ENCODE measurements at places on chromosomes 5 and 9. TPM values are rescaled to one million over a fixed set of nuclear protein-coding genes. Genes with fewer than 3 reads are reported as not detected.

- DNase-seq = no peak
- H3K27ac ChIP-seq = no peak overlapping the region
- H3K36me3 ChIP-seq = no peaks in the 10 kb centered on the region
- H3K4me1 ChIP-seq = no peaks in the 10 kb centered on the region
- no peak overlapping the region for H3K4me3 ChIP-seq
- H3K27me3 ChIP-seq = no peaks in the 10 kb centered on the region
Measured at GRCh38 chr9:112115109-112115508, 60.0 kb downstream of the SUSD1 start.

DNA sequence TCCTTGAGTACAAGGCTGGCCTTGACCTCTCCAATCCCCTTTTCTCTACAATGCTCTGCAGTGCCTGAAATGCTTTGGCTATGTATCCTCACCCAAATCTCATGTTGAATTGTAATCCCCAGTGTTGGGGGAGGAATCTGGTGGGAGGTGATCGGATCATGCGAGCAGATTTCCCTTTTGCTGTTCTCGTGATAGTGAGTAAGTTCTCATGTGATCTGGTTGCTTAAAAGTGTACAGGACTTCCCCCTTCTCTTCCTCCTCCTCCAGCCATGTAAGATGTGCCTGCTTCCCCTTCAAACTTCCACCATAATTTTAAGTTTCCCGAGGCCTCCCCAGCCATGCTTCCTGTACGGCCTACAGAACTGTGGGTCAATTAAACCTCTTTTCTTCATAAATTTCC is 28.5 kb upstream of the AKNA start:
- H3K4me3 ChIP-seq = no peak overlapping the region
- no peaks in the 10 kb centered on the region for H3K27me3 ChIP-seq
- H3K36me3 ChIP-seq = no peaks in the 10 kb centered on the region
- H3K27ac ChIP-seq = no peak overlapping the region
- no peak for DNase-seq
- H3K4me1 ChIP-seq = peaks cover 29% of the 10 kb centered on the region

- peak; percentile 45 for DNase-seq
- no peaks in the 10 kb centered on the region for H3K27me3 ChIP-seq
- H3K36me3 ChIP-seq = no peaks in the 10 kb centered on the region
- H3K27ac ChIP-seq = peak within 1 kb of the TSS; percentile 37
Measured at GRCh38 chr9:84669288-84670137, at the start of gene NTRK2. Gene NTRK2 (plus strand): TSS chr9:84669729. CDS start chr9:84670749, 1,020 bp downstream.

Gene FBXL7
- total RNA-seq = 15.2 TPM

Gene ZFP2
- 6.8 TPM for total RNA-seq

Gene ENHO
- 24.7 TPM for total RNA-seq

- H3K27me3 ChIP-seq = no peaks in the 10 kb centered on the region
- no peak for DNase-seq
- no peak overlapping the region for H3K27ac ChIP-seq
- H3K36me3 ChIP-seq = no peaks in the 10 kb centered on the region
- H3K4me1 ChIP-seq = no peaks in the 10 kb centered on the region
Measured at GRCh38 chr9:114798780-114799427, 6.9 kb downstream of the TNFSF15 start.

Gene POU4F3
- not detected for total RNA-seq

DNA sequence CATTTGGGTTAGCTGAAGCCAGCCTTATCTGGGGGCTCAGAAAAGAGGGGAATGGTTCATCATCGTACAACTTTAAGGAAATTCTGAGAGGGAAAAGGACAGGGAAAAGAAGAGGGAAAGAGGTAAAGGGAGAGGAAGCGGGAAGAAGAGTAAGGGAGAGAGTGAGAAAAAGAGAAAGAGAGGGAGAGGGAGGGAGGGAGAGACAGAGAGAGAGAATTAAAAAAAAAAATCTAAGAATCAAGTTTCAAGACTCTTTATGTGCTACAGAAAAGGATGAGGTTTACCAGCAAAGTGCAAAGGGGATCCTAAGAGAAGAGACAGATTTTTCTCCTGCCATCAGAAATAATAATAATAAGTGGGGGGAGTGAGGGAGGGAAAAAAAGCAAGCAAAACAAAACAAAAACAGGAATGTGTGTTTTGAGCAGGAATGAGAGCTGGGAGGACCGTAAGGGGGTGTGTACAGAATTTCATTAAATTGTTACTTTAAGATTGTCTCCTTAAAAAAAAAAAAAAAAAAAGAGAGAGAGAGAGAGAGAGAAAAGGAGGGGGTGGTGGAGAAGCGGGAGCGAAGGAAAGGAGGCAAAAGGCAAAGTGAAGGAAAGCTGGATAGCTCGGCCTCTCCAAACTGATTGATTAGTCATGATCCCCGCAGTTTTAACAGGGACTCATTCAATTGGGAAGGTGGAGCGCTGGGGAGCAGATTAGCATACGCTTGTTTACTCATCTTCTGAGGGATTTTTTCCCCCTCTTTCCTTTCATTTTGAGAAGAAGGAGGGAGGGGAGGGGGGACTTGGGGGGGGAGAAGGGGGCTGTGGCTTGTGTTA is 438 bp upstream of the PAPPA start:
- peaks cover 15% of the 10 kb centered on the region for H3K4me1 ChIP-seq
- H3K27me3 ChIP-seq = no peaks in the 10 kb centered on the region
- no peak for DNase-seq
- H3K4me3 ChIP-seq = peak overlapping the region; percentile 51
- no peaks in the 10 kb centered on the region for H3K36me3 ChIP-seq

Gene OLFM1
- 13.9 TPM for total RNA-seq

DNA sequence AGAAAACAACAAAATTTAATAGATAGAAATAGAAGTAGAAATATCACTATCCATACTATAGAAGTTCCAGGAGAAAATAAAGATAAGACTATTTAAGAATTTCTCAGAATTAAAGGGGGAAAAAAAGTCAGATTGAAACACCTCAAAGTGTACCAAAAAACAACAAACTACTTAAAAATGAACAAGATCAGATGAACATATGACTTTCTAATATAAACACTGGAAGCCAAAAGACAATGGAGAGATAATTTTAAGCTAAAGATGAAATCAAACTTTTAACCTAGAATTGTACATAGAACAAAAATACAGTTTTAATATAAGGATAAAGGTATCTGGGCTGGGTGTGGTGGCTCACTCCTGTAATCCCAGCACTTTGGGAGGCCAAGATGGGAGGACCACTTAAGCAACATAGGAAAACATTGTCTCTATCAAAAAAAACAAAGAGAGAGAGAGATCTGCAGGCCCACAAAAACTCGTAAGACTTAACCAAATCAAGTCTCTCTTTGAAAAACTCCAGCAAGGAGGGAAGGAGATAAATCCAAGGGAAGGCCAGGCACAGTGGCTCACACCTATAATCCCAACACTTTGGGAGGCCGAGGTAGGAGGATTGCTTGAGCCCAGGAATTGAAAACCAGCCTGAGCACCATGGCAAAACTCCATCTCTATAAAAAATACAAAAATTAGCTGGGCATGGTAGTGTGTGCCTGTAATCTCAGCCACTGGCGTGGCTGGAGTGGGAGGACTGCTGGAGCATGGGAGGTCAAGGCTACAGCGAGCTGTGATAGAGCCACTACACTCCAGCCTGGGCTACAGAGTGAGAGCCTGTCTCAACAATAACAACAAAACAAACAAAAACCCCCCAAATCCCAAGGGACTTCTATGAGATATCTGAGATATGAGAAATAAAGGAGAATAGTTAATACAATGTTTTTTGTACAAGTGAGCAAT is 32.4 kb downstream of the ABHD17B start:
- no peaks in the 10 kb centered on the region for H3K4me1 ChIP-seq
- DNase-seq = peak; percentile 37
- no peaks in the 10 kb centered on the region for H3K36me3 ChIP-seq

Gene IFNB1
- total RNA-seq = not detected

Gene EIF4E1B
- 0.99 TPM for total RNA-seq

Gene OTP
- total RNA-seq = 0.39 TPM

Gene PCDHB11
- 4.2 TPM for total RNA-seq
